Activated naive CD8-positive, alpha-beta T cell treated with anti-CD3 and anti-CD28 coated beads for 36 hours (primary cell): ENCODE measurements at places on chromosomes 12 and 14.

- H3K36me3 ChIP-seq = no peaks in the 10 kb centered on the region
- H3K4me3 ChIP-seq = no peak overlapping the region
- H3K27me3 ChIP-seq = peaks cover 4% of the 10 kb centered on the region
- H3K4me1 ChIP-seq = no peaks in the 10 kb centered on the region
- H3K27ac ChIP-seq = no peak overlapping the region
Measured at GRCh38 chr14:69281450-69282169, 21.7 kb downstream of the GALNT16 start.

DNA sequence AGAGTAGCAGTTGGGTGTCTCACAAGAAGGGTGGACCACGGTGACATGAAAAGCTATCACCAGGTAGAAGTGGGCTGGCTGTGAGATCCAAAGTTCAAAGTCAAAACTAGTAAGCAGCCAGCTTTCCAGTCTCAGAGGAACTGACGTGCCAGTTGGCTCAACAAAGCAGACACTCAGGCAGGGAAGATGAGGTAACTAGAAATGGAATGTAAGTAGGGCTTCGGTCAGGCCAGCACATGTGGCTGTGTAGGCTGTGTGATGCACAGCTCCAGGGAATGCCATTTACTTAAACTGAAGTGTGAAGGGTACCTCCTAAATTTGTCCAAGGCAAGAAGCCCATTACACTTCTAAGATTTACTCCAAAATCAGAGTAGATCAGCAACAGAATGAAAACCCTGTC lies 43.6 kb downstream of the PTPRR start:
- no peak overlapping the region for H3K27ac ChIP-seq
- no peaks in the 10 kb centered on the region for H3K4me1 ChIP-seq
- no peaks in the 10 kb centered on the region for H3K27me3 ChIP-seq

DNA sequence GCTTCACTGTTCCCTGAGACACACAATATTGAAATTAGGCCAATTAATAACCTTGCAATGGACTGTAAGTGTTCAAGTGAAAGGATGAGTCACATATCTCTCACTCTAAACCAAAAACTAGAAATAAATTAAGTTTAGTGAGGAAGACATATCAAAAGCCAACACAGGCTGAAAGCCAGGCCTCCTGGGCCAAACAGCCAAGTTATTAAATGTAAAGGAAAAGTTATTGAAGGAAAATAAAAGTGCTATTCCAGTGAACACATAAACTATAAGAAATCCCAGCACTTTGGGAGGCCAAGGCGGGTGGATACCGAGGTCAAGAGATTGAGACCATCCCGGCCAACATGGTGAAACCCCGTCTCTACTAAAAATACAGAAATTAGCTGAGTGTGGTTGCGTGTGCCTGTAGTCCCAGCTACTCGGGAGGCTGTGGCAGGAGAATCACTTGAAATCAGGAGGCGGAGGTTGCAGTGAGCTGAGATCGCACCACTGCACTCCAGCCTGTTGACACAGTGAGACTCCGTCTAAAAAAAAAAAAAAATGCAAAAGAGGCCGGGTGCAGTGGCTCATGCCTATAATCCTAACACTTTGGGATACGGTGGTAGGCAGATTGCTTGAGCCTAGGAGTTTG lies 10.4 kb upstream of the HEATR5A start:
- peaks cover 13% of the 10 kb centered on the region for H3K4me1 ChIP-seq
- no peak for DNase-seq
- peak overlapping the region; percentile 25 for H3K27ac ChIP-seq
- no peaks in the 10 kb centered on the region for H3K27me3 ChIP-seq

DNA sequence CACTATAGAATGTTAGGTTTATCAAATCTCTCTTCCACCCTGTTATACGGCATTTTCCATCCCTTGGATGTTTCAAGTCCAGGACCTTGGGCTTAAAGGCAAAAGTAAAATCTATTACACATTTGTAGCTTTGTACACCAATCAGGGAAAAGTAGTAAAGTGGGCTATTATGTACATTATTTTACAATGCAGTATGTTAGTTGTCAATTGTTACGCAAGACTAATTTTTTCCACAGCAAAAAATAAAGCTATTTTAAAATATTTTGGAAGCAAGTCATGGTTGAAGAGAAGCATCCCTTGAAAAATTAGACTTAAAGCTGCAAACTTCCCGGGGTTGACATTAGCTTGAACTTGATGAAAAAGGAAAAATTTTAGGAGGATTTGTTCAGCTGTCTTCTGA lies 476.2 kb downstream of the DIO2 start:
- H3K27ac ChIP-seq = no peak overlapping the region
- H3K4me1 ChIP-seq = peaks cover 6% of the 10 kb centered on the region
- H3K27me3 ChIP-seq = peaks cover 8% of the 10 kb centered on the region
- no peak overlapping the region for H3K4me3 ChIP-seq
- no peaks in the 10 kb centered on the region for H3K36me3 ChIP-seq

- DNase-seq = no peak
- H3K4me1 ChIP-seq = peaks cover 14% of the 10 kb centered on the region
Measured at GRCh38 chr14:101123618-101124510, 220.3 kb upstream of the RTL1 start.

DNA sequence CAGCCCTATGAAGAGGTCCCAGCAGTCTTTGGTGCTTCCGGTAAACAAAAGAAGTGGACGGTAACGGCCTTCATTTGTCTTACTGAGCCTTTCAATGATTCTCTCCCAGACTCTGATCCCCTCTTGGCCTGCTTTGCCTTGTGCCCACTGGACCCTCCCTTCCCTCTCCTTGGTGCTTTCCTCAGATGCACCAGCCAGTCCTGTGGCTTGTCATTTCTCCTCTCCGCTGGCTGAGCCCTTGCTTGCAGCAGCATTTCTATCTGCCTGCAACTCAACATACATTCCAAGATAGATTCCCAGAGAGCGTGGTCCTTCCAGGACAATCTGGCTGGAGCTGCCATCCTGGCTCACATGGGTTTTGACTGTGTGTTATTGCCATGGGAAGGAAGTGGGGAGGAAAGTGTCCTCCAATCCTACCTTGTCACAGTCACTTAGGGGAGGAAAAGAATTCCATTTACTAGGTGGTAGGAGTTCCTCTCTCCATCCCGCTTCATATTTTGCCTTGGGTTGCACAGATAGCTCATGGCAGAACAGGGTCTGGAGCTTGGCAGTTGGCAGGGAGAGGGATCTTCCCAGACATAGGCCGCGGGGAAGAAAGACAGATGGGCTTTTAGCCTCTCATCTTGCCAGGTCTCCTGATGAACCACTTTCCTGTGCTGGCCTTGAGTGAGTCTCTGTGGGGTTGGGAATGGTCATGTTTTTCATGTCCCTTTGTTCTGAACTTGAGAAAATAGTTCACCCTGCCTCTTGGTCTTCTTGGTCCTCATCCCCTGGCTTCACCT lies 92.8 kb upstream of the KCNA1 start:
- no peak for DNase-seq
- no peak overlapping the region for H3K4me3 ChIP-seq

GRCh38 chr12:72089678-72090077 lies 151.0 kb downstream of the TPH2 start:
- H3K27ac ChIP-seq = no peak overlapping the region
- H3K4me1 ChIP-seq = no peaks in the 10 kb centered on the region
- peaks cover 3% of the 10 kb centered on the region for H3K27me3 ChIP-seq

- no peak overlapping the region for H3K27ac ChIP-seq
- no peak for DNase-seq
- H3K36me3 ChIP-seq = no peaks in the 10 kb centered on the region
- peaks cover 6% of the 10 kb centered on the region for H3K27me3 ChIP-seq
- no peaks in the 10 kb centered on the region for H3K4me1 ChIP-seq
- H3K4me3 ChIP-seq = peak overlapping the region; percentile 44
Measured at GRCh38 chr14:96626121-96626768, 124.1 kb downstream of the PAPOLA start.
